ENCODE measurements at places on chromosomes 13 and 19. TPM values are rescaled to one million over a fixed set of nuclear protein-coding genes. Genes with fewer than 3 reads are reported as not detected.

Gene C1QTNF9
- not detected for polyA plus RNA-seq

Gene AP1M2
- not detected for polyA plus RNA-seq

Gene ABCA7
- polyA plus RNA-seq, result 14.1 TPM

Gene ZNF829
- polyA plus RNA-seq, result 4.9 TPM

Gene CRB3
- 4.1 TPM for polyA plus RNA-seq

Gene ZNF577
- polyA plus RNA-seq, result 5.2 TPM

Gene POGLUT2
- polyA plus RNA-seq, result 2.5 TPM

Gene EBI3
- not detected for polyA plus RNA-seq

Gene FCAR
- polyA plus RNA-seq, result not detected

Gene CNN1
- polyA plus RNA-seq, result not detected

Gene OR7A5
- polyA plus RNA-seq, result not detected

Gene TEX26
- not detected for polyA plus RNA-seq

Gene ZNF649
- polyA plus RNA-seq, result 7.2 TPM

Gene MLNR
- 0.17 TPM for polyA plus RNA-seq

Gene CD79A
- polyA plus RNA-seq, result 9.4 TPM

Gene LENG9
- polyA plus RNA-seq, result 0.23 TPM
